ENCODE measurements at places on chromosomes 6 and 20.

DNA sequence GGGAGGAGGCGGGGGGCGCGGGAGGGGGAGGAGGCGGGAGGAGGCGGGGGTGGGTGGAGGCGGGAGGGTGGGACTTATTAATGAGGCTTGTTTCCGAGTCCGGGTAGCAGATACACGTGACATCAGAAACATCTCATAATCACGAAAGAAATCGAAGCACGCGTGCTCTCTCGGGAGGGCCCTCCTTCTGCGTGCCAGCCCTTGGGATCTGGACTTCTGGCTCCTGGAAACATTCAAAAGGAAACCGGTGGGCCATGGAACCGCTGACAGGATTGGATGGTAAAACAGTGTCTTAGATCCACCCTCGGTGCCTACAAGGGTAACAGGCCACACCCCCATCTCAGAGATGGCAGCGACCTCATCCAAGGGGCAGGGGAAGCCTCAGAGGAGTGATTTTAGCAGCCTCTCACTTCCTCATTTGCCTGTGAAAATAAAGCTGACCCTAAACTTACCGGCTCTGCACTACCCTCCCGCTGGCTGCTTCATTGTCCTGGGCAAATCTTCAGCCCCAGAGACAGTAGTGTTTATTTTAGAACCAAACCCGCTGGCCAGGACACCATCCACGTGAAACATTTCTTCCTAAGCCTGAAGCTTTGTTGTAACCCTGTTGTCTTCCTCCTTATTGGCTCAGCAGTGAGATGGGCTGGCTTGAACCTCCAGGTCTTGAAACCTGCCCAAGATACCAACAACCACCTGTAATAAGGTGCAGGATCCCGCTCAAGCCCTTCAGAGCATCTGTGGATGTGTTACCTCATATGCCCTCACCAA is 97.5 kb downstream of the PSMG4 start:
- DNase-seq = peak; percentile 53

GRCh38 chr20:58597249-58597891 is 53.7 kb upstream of the STX16 start:
- DNase-seq = no peak

GRCh38 chr20:15708984-15709598 is 864.2 kb downstream of the KIF16B start:
- peak; percentile 67 for DNase-seq

- DNase-seq = peak; percentile 5
Observed at GRCh38 chr6:28747631-28748157, 176.1 kb downstream of the TRIM27 start.

GRCh38 chr6:119079283-119079809 is 882 bp upstream of the FAM184A start:
- DNase-seq = no peak

DNA sequence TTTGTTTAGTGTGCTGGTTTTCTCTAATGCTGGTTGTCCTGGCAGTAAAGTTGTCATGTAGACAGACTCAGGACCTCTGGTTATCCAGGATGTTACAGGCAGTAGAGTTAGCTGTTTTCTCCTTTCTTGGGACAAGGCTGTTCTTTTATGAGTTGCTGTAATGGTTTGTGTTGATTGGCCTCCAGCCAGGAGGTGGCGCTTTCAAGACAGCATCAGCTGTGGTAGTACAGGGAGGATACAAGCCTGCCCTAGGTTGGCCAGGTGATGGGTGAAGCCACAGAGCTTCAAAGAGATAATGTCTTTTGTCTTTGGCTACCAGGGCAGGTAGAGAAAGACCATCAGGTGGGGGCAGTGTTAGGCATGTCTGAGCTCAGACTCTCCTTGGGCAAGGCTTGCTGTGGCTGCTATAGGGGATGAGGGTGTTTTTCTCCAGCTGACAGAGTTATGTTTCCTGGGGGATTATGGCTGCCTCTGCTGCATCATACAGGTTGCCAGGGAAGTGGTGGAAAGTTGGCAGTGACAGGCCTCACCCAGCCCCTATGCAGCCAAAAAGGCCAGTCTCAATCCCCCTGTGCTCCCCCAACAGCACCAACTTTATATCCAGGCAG is 127.2 kb upstream of the TAB2 start:
- no peak for DNase-seq

DNA sequence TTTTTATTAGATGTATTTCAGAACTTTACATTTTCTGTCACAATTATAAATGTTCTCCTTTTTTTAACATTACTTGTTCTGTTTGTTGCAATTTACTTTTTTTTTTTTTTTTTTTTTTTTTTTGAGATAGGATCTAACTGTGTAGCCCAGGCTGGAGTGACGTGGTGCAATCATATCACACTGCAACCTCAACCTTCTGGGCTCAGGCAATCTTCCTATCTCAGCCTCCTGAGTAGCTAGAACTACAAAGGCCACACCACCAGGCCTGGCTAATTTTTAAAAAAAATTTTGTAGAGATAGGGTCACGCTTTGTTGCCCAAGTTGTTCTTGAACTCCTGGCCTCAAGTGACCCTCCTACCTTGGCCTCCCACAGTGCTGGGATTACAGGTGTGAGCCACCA is 15.1 kb upstream of the MBOAT1 start:
- DNase-seq = no peak

DNA sequence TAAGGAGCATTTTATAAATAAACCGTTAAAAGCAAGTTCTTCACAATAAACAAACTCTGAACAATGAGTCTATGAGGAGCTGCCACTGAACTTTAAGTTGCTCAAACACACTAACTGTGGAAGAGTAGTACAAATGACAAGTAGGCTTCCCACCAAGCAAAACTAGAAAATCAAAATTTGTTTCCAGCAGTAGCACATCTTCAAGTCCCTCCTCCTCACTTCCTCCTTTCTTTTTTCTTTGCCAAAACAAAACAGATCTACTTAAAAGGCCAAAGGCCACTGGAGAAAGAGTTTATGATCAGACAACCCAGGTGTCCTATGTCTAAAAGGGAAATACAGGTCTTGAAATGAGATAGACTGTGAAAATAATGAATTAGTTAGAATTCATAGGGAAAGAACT is 17.1 kb upstream of the FAM135A start:
- no peak for DNase-seq

- no peak for DNase-seq
Observed at GRCh38 chr6:66825539-66825938, 1118.5 kb upstream of the EYS start.

GRCh38 chr6:155708100-155708499 is 252.5 kb upstream of the NOX3 start:
- DNase-seq = no peak

GRCh38 chr20:25193843-25194242 is 1.7 kb upstream of the ENTPD6 start:
- no peak for DNase-seq

GRCh38 chr20:62159052-62159451 is 15.5 kb downstream of the SS18L1 start:
- no peak for DNase-seq

DNA sequence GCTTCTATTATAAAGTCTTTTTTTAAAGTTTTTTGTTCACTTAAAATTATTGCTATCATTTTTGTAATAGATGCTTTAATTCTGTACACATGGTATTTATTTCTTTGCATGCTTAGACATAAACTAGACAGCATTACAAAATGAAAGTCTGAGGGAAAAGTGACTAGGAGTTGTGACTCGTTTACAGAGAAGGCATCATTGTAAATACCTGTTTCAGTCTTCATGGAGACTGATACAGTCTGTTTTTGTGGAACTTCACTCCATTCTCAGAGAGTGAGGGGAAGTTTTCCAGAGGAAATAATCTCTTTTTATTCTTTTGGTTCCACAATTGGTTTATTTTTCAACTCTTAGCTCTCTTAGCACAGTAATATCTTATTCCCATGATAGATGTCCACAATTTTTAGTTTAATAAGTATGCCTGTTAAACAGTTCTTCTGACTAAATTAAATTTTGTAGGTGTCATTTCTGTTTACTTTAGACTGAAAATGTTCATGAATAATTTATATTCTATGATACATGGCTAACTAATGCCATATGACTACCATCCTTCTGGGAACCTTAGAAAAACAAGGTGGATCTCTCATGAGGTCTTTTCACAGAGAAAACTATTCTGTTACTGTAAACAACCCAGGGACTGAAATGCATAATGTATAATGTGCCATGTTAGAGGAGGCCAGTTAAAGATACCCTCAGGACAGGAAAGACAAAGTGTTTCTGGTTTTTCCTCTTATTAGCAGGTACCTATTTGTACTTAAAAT is 69.2 kb downstream of the MYO6 start:
- DNase-seq = no peak

DNA sequence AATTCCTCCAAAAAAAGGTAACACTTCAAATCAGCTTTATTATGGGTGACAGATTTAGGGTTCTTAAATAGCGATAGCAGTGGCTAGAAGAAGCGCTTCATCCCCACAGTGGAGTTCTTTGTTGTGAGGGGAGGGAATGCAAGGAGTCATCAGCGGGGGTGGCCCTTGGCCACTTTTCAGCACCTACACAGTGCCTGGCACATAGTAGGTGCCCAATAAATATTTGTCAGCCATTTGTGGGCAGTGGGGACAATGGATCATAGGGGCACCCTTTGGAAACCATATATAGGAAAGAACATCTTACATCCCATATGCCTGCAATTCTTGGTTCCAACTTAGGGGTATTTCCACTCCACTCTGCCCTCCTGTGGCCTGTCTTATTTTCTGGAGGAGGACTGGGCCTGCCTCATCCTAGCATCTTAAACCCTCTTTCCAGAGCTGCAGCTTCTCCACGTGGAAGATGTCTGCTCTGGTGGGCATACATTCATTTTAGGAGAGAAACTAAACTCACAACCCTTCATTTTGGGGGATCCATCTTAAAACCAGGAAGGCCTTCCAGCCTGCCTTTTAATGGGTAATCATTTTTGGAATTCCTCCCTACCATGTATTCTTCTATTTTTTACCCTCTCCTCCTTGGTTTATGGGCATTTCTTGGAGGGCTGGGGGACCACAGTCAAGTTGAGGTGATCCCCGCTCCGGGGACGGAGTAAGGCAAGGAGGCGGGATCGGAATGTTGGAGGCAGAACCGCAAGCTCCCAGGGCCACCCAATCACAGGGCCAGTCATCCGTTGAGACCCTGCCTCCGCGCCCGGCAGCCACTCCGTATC is 2.6 kb upstream of the GPSM3 start:
- DNase-seq = peak; percentile 31

- DNase-seq = peak; percentile 74
Observed at GRCh38 chr20:49979030-49979832, 3.5 kb upstream of the SNAI1 start.

- DNase-seq = no peak
Observed at GRCh38 chr6:32188381-32189068, 1.5 kb downstream of the PBX2 start.

GRCh38 chr6:131792091-131792496 is 15.7 kb upstream of the ENPP1 start:
- no peak for DNase-seq
